ENCODE measurements at places on chromosomes 3 and 15.

DNA sequence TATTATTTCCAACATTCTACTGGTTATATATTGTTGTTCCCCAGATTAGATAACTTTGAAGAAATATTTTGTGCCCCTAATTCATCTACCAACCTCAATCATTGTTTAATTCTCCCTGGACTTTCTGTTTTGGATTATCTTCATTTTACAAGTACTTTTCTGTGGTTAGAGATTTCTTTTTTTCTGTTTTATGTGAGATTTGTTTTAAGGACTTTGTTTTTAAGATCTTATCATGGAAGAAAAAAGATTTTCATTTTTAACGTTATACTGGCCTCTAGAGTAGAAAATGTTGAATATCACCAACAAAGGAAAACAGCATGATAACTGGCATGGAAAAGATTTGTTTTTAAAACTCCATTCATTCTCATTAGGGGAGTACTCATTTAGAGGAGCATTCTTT, 210.9 kb upstream of the KCNMB2 start:
- DNase-seq = no peak

GRCh38 chr3:107954845-107955244, 136.0 kb downstream of the CD47 start:
- DNase-seq = no peak

DNA sequence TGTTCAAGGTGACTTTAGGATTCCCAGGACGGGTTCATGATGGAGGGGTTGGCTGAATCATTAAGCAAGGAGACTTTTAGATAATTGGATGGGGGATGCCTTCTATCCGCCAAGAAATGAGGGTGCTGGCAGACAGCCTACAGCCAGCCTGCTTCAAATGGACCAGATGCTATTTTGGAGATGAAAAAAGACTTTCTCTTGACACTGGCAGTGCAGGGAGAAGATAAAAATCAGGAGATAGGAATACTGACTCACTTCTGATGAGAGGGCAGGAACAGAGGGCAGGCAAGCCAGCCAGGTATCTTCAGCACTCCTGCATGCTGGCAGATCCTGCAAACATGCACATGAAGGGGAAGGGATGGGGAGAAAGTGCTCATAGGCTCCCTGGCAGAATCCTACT, 7.7 kb upstream of the SYN2 start:
- DNase-seq = no peak

GRCh38 chr3:197027896-197028727, 1.5 kb downstream of the MELTF start:
- DNase-seq = peak; percentile 17

GRCh38 chr3:100902572-100902971, 90.6 kb downstream of the ABI3BP start:
- DNase-seq = no peak

DNA sequence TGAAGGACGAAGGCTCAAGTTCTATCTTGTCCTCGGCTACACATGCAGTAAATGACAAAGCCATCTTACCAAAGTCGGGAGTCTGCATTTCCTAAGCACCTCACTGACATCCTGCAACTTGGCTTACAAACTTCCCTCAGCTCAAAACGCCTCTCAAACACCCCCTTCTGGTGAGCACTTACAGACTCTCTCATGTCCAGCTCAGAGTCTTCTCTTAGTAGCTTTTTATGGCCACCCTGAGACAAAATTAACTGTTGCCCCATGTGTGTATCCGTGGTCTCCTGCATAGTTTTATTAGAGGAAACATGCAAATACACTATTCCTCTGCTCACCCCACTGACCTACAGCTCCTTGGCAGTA, 819.7 kb downstream of the FHIT start:
- DNase-seq = no peak

GRCh38 chr3:115227461-115227860, 80.4 kb upstream of the ZBTB20 start:
- no peak for DNase-seq

- peak; percentile 22 for DNase-seq
Measured at GRCh38 chr3:140186421-140186920, 251.5 kb downstream of the CLSTN2 start.

DNA sequence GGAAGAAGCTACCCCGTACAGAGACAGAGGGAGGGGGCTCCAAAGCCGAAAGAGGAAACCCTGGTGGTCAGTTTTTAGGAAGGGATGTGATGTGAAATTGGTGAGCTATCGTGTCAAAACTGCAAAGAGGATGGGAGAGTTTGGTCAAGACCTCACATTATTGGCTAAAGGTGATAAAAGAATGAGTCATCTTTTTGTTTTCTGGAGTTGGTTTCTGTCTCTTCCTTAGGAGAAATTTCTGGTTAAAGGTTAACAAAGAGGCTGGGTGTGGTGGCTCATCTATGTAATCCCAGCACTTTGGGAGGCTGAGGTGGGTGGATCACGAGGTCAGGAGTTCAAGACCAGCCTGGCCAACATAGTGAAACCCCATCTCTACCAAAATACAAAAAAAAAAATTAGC, 217.8 kb upstream of the CBLB start:
- DNase-seq = no peak

GRCh38 chr3:12503126-12503957, 19.1 kb downstream of the TSEN2 start:
- no peak for DNase-seq

GRCh38 chr3:173622166-173622565, 224.6 kb downstream of the NLGN1 start:
- no peak for DNase-seq

- DNase-seq = no peak
Measured at GRCh38 chr3:28792604-28793003, 444.0 kb upstream of the AZI2 start.

DNA sequence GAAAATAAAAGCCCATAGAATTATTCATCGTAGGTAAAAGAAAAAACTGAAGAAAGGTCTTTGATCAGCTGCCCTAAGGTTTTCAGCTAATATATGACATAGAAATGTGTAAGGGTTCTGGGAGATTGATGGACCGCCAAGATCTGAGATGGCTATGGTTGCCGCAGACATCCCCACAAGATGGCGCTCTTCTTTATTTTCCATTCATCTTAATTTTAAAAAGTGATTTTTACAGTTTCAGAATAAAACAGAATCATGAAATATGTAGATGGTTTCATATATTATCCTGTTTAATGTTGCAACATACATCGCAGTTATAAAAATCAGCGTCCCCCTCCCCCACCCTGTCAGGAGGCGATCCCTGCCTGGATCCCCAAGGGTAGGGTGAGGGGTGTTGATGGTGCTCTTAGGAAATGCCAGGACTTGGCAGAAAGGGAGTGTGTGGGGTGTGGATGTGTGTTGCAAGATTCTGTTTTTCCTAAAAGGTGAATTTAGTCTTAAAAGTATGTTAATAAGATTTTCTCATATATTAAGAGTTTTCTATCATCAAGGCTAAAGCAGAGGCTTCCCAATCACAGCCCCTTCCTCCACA, 68.8 kb downstream of the ANXA2 start:
- no peak for DNase-seq

- no peak for DNase-seq
Measured at GRCh38 chr3:61594964-61595285, 33.6 kb downstream of the PTPRG start.

- DNase-seq = no peak
Measured at GRCh38 chr3:16279010-16279801, 14.2 kb downstream of the OXNAD1 start.

- no peak for DNase-seq
Measured at GRCh38 chr3:197858598-197858997, 67.5 kb downstream of the LRCH3 start.

GRCh38 chr3:58520403-58521335, 16.3 kb downstream of the ACOX2 start:
- no peak for DNase-seq

DNA sequence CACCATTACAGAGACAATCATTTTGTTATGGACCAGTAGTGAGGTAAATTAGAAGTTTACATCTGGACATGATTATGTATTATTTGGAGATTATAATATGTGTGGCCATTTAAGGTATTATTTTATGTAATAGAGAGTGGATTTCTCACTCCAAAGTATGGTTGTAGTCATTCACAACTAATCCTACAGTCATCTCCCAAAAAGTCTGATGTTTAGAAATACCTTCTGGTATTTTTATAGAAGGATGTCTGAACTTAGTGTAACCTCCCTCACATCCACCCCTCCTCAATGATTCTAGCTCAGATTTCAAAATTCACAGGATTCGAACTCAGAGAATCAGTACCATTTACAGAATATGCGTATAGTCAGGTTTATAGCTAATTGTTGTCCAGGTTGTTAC, 346.6 kb upstream of the MEIS2 start:
- DNase-seq = no peak

DNA sequence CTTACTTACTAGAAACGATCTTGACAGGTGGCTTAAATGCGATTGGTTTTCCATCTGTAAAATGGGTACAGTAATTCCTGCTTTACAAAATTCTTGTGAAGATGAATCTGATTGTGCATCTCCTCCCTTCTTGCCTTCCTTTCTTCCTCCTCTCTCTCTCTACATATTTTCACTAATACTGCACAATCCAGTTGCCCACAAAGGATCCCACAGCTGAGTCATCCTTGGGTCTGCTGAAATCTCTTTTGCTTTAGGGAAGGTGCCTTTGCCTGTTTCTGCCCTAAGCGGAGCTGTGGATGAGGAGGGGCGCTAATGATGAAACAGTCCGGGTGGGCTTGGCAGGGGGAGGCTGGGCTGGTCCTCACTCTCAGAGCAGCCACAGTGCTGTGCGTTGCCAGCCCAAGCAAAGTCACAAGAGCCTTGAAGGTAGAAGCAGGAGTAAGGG, 46.1 kb downstream of the AMOTL2 start:
- DNase-seq = no peak

DNA sequence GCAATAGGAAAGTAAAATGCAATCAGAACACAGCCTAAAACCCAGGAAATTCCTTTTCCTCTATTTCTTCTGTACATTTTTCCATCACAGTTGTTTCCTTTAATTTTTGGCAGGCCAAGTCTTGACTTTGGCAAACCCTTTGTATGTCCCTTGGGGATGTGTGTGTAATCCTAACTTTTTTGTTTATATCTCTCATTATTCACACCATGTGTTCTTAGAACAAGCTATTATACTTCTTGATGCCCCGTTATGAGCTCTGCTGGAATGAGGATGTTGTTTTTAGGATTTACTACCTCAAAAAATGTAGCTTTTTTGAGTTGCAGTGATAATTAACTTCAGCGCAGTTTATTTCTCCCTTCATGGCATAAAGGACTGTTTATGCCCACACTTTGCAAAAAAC, 123.4 kb downstream of the ABI3BP start:
- no peak for DNase-seq

DNA sequence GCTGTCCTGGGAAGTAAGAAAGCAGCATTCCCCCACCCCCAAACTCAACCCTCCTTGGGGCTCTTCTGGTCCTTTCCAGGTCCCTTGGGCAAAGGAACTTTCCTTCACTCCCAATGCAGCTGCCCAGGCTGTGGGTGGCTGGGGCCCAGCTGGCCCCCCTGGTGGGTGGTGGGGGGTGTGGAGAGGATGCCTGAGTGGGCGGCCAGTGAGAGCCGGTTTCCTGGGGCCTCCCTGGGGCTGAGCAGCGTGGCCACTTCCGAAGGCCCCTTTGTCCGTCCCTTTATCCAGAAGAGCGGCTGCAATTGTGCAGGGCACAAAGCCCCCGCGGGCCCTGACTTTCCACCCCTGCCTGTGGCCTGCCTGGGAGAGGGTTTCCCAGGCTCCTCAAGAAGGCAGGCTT, 61.0 kb downstream of the RHCG start:
- DNase-seq = no peak

DNA sequence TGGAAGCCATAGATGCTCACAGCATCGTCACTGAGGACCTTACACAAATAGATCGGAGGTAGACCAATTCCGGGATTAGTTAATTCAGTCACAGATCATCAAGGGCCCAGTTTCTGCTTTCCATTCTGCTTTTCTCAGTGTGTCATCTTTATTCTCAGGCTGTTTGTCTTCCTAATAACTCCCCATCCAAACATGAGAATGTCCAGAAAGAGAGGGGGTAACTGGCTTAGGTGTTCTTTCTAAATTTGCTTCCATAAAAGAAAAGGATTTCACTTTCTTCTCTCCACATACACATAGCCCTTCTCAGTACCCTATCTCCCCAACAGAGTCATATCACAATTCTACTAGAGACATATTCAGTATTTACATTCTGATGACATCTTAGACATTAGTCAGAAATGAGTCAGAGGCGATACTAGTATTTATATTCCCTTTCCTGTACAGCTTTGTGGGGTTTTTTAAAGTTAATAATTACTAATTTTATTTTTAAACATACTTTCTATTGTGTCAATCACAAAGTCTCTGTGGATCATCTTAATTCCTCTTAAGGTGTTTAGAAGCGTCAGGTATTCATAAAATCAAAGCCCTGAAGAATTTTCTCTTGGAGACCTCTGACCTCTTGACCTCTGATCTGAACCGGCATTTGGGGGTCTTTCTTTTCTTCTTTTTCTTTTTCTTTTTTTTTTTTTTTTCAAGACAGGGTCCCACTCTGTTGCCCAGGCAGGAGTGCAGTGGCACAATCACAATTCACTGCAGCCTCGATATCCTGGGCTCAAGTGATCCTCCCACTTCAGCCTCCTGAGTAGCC, 24.3 kb upstream of the IL12A start:
- DNase-seq = no peak

DNA sequence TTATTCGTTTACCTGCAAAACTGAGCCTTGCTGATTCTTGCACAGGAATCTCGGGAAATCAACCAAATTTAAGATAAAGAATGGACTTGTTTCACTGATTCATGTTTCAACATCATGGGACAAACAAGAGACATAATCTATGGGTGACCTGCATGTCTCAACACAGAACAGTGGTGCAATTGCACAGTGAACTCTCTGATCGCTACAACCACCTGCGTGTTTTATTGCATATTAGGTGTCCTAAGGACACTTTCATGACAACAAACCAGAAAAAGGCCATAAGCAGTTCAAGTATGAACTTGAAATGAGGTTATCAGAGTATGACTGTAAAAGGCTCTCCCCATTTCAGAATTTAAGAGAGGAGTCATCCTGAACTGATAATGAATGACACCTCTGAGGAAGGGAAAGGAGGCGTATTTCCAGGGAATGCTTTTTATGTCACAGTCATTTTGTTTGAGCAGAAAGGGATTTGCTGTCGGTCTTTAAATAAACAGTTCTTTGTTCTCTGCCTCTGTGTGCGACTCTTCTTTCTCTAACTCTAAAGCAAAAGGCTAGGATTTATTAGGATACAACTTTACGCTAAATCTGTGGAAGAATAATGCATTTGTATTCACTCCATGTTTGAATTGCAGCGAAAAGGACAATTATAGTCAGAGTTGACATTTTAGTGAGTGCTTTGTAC, 167.2 kb downstream of the RBMS3 start:
- no peak for DNase-seq

DNA sequence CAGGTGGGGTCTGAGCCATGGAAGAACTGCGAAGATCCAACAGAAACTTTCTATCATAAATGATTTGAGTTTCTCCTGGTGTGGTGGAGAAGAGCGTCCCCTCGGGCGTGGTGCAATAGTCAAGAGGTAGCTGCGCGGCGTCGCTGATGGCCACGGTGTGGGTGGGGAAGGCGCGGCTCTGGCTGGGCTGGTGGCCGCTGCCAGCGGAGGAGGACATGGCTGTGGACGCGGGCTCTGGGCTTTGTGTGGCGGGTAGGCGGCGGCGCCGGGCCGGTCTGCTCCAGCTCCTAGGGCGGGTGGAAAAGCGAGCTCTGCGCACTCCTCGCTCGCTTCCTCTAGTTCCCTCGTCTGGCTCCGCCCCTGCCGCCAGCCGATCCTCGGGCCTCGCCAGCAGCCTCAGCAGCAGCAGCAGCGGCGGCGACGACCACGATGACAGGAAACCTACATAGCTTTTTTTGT, 5.9 kb downstream of the STARD9 start:
- peak; percentile 87 for DNase-seq
